Dermis blood vessel endothelial cell (primary cell): ENCODE measurements at places on chromosomes 3 and 15.
A peak's percentile ranks its signal among the peaks of the same experiment; 100 is the strongest.

GRCh38 chr3:128091586-128091985 is 32.0 kb downstream of the RUVBL1 start:
- no peak for DNase-seq

- DNase-seq: no peak
These were observed 17.9 kb upstream of the ADIPOQ start for GRCh38 chr3:186824430-186825139.

DNA sequence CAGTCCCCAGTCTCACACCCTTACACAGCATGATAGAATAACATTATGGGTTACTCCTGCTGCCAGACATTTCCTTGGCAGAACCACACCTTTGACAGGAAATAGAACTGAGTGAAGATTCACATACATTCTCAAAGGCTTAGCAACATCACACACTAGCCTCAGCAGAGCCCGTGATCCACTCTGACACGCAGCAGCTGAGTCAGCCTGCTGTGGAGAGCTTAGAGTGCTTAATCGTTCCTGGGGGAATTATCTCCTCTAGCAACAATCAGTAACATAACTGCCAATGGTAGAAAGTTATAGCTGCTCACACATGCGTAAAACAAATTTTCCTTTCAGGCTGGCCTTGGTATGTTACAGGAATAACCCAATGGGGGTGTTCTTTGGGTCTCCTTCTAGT is 382.1 kb downstream of the GAP43 start:
- no peak for DNase-seq

DNA sequence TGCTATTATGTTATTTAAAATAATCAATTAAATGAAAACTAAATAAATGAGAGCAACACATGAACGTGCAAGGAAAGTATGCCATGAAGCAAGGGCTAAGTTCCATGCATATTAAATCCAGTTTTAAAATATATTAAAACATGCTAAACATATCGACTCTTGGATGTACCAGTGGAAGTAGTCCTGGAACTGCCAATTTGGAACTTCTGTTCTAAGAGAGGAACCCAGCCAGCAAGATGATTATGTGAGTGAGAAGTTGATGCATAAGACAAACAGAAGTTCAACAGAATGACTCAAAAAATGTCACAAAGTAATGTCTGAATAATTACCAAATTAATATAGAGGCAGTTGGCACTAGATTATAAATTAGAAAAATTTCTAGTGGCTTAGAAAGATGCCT is 714.2 kb downstream of the NLGN1 start:
- DNase-seq: no peak

DNA sequence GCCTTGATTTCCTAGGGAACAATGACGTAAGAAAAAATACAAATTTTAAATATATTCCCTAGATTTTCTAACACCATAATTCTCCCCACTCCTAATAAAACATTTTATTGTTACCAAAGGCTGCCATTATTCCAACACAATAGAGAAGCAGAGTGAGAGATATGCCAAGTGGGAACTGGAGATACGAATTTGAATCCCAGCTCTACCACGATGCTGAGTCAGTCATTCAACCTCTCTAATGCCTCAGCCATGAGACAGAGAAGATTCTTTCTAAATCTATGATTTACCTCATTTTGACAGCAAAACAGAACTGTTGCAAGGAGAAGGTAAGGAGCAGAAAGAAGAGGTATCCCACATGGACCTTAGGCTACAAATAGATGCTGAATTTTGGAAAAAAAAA is 112.5 kb downstream of the IGF2BP2 start:
- no peak for DNase-seq

DNA sequence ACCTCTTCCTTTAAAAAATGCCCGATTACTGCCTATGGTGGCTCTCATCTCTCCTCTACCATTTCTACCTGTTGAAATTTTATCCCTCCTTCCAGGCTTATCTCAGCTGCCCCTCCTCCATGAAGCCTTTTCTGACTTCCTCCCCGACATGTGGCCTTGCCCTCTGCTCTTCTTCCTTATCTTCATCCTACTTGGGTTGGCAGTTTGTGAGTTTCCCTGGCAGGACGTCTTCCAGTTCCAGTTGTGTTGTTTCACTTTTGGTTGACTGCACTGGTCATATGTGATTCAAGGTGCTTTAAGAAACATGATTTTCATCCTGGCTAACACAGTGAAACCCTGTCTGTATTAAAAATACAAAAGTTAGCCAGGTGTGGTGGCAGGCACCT is 4.4 kb downstream of the DLL4 start:
- DNase-seq: no peak

DNA sequence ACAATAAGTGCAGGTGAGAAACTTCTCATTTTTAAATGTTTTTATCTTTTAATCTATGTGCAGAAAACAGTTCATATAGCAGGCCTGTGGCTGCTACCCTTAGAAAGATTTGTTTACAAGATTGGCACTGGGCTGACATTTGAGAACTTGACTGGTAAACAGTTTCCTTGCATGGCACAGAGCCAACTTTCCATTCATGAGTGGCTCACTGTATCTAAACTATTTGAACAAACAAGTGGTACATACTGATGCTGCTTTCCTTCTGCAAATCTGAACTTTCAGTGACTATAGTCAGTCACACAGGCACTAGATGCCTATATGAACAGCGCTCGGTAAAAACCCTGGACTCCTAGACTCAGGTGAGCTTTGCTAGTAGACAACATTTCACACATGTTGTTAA is 6.3 kb upstream of the GTPBP8 start:
- peak; percentile 49 for DNase-seq

DNA sequence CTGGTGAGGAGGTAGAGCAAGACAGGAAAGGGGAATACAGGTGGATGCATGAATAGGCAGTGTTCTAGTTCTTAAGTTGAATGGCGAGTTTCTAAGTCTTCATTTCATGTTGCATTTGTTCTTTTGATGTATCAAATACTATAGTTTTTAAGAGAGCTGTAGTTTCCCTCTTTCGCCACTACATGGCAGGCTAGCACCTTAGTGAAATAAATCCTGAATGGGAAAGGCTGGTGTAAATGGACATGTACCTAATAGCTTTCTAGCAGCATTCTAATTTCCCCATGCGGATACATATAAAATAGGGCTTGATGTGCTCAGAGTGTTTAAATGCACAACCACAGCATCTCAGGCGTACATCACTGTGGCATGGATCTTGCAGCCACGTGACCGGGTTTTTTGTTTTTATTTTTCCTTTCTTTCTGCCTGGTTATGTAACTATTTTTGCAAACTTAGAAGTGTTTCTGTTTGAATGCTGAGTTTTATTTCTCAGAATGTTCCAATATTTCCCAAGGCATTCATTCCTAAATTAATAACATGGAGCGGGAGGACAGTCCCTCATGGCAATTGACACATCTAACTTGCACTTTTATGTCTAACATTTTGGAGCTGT is 23.5 kb upstream of the CLN6 start:
- peak; percentile 87 for DNase-seq

- DNase-seq: no peak
These were observed 40.9 kb downstream of the SNX4 start for GRCh38 chr3:125479091-125479490.
